ENCODE measurements at places on chromosomes 2 and 18.

DNA sequence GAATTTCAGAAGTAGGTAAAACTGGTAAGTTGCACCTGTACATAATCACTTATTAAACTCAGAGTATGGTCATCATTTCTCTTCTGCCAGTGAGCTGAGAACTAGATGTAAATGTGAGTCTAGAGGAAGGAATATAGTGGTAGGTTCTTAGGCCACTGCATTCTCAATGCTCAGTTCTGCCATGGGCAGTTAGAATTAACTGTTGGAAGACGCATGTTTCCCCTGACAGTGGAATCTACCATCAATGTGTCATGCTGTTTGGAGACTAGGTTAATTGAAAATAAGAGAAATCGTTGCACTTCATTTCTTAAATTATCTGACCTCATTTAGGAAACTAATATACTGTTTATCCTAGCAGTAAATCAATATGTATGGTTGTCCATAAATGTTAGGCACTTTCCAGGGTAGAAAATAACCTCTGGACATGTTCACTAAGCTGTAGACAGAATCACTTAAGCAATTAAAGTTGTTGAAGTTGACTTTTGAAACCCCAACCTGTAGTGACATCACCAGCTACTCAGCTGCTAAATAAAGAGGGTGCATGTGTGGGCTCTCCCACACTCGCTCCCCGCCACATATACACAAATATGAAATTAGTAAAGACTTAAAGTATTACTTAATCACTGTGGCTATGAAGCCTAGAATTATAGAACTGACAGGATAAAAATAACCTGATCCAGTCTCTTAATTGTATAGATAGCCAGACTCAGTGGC lies 91.5 kb upstream of the NOSTRIN start:
- DNase-seq, result no peak

- no peak for DNase-seq
These were observed 20.7 kb upstream of the FRZB start for GRCh38 chr2:182887093-182887492.

DNA sequence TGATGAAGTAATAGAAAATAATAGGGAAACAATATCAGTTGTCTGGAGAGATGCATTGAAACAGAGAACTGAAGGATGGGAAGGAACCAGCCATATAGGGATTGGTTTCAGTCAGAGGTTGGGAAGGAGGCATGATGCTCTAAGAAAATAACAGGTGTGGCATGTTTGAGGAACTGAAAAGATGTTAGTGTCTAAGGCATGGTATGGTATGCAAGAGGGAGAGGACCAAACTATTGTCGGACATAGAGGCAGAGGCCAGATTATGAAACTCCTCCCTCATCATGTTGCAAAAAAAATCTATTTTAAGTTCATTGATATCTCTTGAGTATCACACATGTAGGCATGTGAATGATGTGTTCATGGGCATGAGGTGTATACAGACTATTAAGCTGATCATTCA lies 48.9 kb upstream of the EMILIN2 start:
- no peak for DNase-seq

DNA sequence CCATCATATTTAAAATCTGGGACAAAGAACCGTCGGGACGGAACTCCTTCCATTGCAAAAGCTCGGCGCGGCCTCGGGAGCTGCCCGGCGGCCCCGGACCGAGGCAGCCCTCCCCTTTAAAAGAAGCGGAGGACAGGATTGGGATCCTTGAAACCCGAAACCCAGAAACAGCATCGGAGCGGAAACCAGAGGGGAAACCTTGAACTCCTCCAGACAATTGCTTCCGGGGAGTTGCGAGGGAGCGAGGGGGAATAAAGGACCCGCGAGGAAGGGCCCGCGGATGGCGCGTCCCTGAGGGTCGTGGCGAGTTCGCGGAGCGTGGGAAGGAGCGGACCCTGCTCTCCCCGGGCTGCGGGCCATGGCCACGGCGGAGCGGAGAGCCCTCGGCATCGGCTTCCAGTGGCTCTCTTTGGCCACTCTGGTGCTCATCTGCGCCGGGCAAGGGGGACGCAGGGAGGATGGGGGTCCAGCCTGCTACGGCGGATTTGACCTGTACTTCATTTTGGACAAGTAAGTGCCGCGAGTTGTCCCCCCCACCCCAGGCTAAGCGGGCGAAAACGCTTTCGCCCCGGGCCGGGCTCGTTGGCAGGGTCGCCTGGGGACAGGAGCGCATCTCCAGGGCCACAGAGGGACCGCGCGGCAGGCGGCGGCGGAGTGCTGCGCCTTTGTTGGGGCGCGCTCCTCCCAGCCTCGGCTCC lies at the start of gene ANTXR1:
ANTXR1 (plus strand) TSS at position 38 of the 698 bp plus-strand sequence; CDS start at position 359, 321 bp downstream.
- DNase-seq, result no peak

GRCh38 chr2:85585781-85586105 lies 1.5 kb downstream of the VAMP5 start:
- no peak for DNase-seq

DNA sequence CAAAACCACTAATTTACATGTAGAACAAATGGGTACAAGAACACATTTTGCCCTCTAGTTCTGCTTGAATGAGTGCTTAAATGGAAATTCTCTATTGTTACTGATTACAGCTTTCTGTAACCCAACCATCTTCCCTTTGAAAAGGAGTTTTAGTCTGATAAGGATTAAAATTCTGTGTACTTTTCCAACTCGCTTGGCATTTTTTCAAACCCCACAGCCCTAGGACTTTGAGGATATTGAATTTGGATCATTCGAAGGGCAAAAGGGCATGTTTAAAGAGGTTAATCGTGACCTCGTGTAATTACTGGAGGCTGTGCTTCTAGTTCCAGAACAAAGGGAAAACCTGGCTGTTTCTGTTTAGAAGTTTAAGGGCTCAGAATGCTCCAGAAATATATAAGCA lies 432.3 kb downstream of the PID1 start:
- no peak for DNase-seq

DNA sequence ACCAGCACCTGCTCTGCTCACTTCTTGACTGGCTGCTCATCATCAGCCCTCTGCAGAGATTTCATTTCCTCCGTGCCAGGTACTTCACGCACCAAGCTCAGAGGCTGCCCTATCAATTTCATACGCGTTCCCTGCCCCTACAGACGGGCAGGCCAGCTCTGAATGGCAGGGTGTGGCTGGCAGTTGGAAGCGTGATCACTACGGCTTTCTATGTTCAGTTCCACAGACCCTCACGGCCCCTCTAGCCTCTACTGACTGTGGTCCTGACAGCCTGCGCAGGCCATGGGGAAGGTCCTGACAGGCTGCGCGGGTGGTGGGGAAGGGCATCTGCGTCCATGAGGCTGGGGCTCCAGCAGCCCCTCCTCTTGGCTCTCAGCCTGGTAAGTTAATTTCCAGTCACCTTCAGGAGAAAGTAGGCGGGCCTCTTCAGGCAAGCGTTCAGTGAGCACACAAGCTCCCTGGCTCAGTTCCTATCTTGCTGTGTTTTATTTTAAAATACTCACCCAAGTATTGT lies 154.8 kb downstream of the ZNF236 start:
- DNase-seq, result no peak

GRCh38 chr2:97781981-97782380 lies 68.6 kb downstream of the ZAP70 start:
- no peak for DNase-seq

DNA sequence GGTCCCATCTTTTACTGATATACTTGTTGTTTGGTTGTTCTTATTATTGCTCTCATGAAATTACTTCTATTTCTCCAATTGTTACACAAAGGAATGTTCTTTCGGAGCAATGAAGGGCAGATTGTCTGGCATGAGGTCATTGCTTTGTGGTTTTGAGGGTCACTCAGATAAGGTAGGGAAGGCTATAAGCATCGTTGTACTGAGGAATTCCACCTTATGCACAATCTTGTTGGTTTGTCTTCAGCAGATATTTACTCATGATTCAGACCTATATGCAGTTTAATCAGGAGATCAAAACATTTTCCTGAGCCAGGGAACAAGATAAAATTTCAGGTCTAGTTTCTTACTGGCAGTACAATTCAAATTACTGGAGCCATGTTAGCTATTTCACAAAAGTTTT lies 163.0 kb upstream of the SPHKAP start:
- DNase-seq, result no peak

- DNase-seq, result no peak
These were observed 127.4 kb downstream of the TGIF1 start for GRCh38 chr18:3577281-3577855.

GRCh38 chr2:144596073-144596871 lies 76.4 kb upstream of the ZEB2 start:
- DNase-seq, result no peak

- DNase-seq, result no peak
These were observed 83.5 kb downstream of the POLE4 start for GRCh38 chr2:75041731-75042600.

DNA sequence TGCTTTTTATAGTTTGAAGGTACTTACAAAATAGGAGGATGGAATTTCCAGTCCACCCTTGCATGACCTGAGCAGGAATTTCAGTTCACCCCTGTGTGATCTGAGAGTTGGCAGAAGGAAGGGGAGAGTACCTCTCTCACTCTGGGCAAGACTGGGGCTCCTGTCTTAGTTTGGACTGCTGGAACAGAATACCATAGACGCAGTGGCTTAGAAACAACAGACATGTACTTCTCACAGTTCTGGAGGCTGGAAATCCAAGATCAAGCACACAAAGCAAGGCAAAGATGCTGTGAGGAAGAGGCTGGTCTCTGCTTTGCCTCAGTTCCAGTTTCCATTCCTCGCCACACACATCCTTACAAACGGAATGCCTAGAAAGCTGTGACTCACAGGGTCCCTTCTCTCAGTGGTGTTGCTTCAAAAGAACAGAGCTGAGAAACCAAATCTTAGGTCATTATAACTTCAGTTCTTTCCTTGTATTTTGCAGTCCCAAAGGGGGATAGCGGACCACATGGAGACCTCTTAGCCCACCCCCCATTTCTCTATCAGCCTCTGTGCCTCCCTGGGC lies 108.8 kb upstream of the HAAO start:
- DNase-seq, result no peak

DNA sequence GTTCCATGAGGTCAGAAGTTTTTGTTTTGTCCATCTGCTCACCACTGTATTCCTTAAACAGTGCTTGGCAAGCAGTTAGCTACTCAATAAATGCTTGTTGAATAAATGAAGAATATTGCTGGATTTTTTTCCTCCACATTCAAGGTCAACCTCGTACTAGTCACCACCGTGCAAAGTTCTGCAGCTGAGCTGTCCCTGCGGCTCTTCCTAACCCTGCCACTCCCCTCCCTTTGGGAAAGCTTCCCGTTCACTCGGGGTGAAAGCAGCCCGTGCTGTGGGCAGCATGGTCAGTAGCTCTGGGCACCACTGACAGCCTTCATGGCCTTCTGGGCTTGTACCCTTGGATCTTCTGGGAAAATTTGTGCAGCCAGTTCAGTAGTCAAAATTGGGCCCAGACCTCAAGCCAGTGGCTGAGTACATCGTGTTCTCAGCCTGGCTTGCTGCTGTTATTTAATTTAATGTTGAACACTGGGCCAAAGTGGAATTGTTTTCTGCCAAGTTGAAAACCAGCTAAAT lies 469.3 kb upstream of the RAB12 start:
- no peak for DNase-seq

DNA sequence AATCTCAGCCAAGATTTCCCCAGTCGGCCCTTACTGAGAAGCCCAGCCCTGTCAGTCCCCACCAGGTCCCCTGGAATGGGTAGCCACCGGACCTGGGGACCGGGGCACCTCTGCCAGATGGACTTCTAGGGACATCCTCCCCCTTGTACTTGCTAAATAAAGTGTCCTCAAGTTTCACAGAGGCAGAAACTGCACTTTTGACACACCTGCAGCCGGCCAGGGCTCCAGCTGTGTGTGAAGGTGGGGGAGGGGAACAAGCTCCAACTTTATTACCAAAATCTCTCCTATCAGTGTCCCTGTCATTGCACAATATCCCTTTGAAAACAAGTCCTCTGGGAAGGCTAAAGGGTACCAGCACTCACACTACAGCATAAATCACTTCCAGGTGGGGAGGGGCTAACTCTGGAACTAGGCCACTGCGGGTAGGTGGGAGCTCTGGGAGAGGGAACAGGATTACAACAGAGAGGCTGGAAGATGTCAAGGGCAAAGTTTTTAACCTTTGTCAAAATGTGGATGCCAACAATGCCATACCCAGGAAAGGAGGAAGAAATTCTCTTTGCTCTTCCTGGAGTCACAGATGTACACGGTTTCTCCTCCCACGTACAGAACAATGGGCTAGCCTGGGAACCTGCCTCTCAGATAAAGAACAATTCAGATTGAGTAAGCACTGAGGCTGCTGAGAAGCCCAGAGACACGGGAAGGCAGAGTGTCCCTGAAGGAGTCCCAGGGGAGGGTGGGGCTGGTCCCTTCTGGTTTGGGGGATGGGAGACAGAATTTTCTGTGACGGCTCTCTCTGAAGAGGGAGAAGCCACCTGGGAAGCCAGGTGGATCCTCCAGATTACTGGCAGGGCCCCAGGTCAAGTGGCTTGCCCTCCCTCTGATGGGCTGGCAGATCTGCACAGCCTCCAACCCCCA lies 11.0 kb downstream of the SDC1 start:
- no peak for DNase-seq

GRCh38 chr2:185144159-185144919 lies 546.0 kb downstream of the ZNF804A start:
- DNase-seq, result no peak

DNA sequence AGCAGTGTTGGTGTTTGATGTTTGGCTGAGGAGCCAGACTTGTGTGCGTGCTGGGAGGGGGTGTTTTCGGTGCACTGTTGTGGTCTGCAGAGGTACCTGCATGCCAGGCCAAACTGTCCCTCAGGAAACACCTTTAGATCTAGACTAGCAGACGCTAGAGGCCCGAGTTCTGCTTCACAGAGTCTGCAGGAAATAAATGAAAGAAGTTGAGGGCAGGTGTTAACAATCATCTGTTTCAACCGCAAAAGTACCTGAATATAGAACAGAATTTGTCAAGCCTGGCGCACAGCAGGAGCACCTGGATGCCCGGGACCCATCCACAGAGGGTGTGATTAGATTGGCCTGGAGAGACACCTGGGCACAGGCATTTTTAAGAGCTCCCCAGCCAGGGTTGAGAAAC lies 40.5 kb upstream of the REL start:
- DNase-seq, result no peak

DNA sequence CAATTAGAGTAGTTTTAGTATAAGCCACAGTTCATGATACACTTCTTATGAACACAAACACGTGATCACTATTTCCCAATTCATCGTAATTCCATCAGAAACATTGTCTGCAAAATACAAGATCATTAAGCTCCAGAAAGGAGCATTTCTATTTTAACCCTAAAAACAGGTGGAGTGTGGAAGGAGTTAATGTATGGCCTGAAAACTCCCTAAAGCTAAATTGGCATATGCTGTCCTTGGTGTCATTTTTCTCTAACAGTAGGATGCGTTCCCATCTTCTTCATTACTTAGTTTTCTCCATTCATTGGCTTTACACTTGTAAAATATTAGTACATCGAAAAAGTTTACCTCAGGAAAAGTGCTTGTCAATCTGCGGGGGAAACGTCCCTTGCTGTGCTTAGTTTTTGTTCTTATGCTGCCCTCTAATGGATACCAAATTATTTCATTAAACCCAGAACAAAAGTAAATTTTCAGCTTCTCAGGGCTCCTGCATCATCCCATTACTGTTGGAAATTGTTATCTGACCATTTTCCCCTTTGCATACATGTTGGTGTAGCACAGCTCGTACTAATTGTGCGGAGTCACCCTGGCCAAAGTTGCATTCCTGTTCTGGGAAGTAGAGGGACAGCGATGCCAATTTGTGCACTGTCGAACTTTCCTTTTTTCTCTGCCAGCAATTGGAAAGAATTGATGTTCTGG lies 153.4 kb downstream of the GPD2 start:
- DNase-seq, result peak; percentile 32

Data from KG1 (cell line).